ENCODE measurements at places on chromosomes 6 and 20.

GRCh38 chr6:168964138-168964835 is 289.4 kb downstream of the THBS2 start:
- no peak for DNase-seq

- no peak for DNase-seq
These were observed 764.9 kb upstream of the MMS22L start for GRCh38 chr6:98047871-98048270.

DNA sequence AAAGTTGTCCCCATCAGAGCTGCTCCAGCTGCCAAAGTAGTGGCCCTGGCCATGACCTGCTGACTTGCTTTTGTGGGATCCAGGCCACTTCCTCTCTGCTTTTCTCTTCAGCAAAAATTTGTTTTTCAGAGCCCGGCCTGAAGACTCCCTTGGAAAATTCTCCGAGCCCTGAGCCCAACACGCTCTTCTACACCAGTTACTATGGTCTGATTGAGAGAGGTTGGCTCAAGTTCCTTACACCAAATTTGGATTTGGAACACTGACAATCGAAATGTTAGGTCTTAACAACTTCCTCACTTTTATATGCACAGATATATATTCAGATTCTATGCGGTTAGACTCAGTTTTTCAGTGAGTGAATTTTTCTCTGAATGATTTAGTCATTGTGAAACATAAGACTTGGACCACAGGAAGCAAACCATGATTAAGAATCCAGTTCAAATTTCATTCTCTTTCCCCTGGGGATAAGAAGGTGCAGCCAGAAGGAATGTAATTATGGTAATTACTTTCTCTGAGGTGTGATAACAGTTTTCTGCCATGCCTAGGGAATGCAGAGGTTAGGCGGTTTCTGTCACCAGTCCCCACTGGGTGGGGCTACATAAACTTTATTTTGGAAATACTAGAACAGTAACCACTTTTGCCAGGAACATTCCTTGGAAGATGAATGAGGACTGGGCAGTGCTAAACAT is 365.2 kb downstream of the SYNE1 start:
- no peak for DNase-seq

DNA sequence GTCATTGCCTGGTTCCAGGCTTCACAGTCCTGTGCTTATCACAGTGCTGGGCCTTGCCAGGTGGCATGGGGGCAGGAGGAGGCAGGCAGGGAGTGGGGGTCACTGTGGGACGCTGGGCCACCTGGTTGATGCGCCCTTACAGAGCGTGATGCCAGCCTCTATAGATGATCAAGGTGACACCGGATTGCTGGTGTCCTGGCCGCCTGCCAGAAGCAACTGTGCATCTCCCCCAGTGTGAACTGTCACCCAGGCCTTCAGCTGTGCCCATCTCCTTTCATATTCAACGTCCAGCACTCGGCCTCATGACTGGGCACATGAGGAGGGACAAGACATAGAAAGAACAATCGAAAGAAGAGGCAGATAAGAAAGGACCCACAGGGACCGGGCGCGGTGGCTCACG is 318.9 kb downstream of the TAF4 start:
- DNase-seq = no peak

GRCh38 chr6:132272776-132273175 is 128.5 kb downstream of the MOXD1 start:
- no peak for DNase-seq

DNA sequence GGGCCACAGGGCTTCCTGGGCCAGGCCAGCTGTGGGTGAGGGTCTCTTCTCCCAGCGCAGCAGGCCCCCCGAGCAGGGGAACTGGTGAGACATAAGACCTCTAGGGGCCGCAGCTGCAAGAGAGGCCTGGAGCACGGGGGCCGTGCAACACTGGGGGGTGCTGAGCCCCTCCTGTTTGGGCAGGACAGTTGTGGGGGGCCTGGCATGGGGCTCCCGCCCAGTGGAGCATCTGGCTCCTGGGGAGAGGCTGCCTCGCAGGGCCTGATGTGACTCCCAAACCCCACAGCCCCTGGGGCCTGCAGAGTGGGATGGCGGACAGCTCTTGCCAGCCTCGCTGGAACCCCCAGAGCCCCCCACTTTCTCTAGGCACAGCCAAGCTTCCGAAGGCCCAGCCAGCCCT is 16.9 kb upstream of the GATA5 start:
- no peak for DNase-seq

DNA sequence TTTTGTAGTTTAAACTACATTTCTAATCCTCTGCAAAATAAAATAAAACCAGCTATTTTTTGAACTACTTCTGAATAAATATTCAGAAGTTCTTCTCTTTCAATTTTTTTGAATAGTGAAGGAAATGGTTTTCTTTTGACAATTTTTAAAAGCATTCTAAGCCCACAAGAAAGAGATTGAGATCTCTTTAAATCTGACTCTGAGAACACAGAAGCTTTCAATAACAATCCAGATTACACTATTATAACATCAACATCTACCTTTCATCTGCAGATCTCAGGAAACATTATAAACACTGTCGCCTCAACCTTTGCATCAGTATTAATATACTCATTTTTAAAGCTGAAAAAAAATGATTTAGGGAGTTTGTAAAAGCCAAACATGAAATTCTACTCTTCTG is 247.5 kb upstream of the PREP start:
- DNase-seq = no peak

DNA sequence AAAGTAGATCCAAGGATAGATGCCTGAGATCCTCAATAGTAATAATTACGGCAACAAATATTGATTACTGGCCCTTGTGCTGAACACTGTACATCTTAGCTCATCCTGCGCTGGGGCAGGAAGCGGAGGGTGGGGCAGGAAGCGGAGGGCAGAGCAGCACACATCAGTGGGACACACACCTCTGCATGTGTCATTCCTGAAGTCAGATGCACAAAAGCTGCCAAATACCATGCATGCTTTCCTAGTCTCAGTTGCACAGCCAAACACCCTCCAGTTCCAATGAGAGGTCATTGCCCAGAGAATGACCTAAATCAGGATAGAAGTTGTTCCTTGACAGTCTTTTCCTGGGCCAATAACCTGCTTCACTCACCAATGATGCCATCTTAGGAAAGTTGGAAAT is 74.4 kb upstream of the FOXC1 start:
- DNase-seq = no peak

GRCh38 chr6:169810066-169810989 is 58.9 kb downstream of the ERMARD start:
- no peak for DNase-seq

DNA sequence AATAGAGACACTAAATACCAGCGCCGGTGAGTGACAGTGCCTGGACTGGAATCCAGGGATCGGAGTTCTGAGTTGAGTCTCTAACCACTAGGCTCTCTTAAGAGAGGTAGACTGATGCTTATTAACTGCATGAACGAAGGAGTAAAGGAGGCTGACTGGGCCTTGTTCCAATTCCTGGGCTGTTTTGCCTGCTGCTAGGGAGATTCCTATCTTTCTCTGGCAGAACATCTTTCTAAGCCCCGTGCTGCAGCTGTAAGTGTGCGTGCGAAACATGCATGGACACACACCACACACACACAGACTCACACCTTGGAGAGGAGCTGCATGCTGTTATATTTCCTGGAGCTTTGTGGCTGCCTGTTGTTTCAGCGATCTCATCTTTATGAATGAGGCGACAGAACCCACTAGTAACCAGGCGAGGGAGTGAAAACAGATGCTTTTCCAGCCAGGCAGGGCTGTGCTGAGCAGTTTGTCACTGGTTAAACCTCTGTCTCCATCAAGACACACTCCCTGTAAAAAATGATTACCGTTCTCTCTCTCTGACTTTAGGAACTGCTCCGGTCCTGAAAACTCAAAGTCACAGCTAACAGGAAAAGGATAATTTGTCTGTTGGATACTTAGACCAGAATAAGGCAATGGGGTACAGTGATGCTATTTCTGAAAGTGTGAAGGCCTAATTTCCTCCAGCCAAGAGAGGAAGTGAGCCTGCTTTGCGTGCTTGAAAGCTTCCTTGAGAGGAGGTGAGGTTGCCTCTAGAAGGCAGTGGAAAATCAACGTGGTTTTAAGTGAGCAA is 157.4 kb upstream of the ZNF217 start:
- no peak for DNase-seq

- no peak for DNase-seq
These were observed 183.8 kb downstream of the TAF4 start for GRCh38 chr20:61881861-61882260.

DNA sequence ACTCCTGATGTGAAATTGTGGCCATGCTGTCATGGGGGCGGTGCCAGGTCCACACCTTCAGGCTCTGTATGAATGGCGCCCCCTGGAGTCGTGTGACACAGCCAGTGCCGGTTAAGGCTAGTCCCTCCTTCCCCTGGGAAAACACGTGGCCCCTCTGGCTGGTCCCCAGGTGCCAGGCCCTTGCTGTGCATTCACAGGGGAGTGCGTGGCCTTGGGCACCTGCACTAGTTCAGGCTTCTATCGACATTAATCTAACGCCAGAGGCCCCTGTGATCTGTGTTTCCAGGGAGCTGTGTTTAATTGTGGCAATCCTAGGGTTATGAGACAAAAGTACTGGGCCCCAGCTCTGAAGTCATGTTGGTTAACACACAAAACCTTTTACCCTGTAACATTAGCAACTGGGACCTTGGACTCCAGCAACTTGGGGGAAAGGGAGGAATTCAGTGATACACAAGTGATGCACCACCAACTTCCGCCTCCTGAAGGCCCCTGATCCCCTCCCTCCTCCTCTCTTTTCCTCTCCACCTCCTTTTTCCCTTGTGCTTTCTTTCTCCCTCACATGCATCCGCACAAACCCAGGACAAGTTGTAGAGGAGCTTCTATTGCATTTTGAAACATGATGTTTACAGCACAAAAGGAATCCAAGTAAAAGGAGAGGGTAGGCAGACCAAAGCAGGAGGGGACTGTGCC is 74.0 kb downstream of the SSR1 start:
- no peak for DNase-seq

DNA sequence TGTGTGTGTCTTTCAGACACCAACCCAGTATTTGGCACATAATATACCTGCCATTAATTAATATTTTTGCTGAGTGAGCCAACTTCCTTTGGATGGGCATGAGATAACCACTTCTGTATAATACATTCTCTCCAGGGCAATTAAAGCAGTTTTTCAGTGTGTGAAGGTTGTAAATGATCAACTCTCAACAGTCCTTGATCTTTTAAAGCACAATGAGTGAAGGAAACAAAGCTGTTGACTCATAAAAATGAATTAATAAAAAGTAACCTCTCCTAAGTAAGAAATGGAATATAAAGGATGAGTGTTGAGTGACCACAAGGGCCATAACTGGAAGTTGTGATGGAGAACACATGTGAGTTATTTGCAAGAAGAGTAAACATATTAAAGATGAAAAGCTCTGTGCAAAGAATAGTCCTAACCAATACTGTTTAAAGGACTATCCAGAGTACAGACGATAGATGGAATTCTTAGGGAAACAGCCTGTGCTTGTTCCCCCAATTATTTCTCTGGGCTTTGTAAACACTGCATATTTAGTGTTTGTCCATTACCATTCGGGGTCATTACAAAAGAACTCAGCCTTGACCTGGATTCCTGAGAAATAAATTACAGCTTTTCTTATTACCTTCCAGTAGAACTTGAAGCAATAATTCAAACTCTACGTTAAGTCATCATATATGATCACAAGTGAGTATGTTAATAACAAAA is 446.2 kb downstream of the PLCB1 start:
- no peak for DNase-seq

GRCh38 chr6:91654357-91654756 is 1067.5 kb upstream of the MAP3K7 start:
- no peak for DNase-seq

DNA sequence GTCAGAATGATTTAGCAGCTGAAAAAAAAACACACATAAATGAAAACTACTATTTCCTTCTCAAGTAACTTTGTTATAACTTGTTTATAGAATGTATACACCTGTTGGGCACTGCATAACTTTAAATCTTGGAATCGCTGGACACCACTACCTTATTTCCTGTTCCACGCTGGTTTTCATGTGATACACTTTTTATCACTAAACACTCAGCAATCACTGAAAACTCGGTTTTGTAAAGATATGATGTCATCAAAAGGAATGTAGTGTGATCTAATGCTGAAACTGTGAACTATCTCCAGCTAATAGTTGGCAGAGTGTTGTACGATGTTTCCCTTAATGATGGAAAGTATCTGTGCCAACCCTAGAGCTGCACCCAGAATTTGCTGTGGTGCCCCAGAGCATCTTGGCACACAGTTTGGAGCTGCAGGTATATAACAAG is 127.9 kb downstream of the BACH2 start:
- DNase-seq = no peak

- no peak for DNase-seq
These were observed 384.4 kb downstream of the BMP2 start for GRCh38 chr20:7151676-7152470.

Measured in cortex of kidney (tissue), 1 donor.